ENCODE measurements at places on chromosomes 11 and 22. TPM values are rescaled to one million over a fixed set of nuclear protein-coding genes. Genes with fewer than 3 reads are reported as not detected.

- DNase-seq: no peak
Observed at GRCh38 chr11:43504316-43504950, 145.7 kb downstream of the TTC17 start.

DNA sequence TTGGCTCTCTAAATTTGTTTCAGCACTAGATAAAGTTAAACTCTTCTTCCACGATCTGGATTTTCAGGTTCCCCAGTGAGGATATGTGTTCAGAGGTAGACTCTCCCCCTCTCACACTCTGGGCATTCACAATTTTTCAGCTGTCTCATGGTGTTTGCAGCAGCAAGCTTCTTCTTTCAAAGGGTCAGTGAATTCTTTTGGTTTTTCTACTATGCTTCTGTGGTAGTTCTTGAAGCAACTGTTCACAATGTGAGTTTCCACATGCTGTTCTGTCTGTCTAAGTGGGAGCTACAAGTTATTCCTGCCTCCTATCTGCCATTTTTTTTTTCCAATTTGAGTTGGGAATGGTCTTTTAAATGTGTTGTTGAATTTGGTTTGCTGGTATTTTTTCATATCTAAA is 25.4 kb downstream of the CNTF start:
- DNase-seq: no peak

DNA sequence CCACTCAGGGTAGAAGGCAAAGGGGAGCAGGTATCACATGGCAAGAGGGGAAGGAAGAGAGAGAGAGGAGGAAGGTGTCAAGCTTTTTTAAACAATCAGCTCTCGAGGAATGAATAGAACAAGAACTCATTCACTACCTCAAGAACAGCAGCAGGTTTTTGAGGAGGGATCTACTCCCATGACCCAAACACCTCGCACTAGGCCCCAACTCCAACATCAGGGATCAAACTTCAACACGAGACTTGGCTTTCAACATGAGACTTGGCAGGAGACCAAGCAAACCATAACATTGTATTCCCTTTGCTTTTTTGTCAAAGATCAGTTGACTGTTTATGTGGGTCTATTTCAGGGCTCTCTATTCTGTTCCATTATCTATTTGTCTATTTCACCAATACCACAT is 26.9 kb upstream of the APOBEC3A start:
- DNase-seq: no peak

Gene HORMAD2
- polyA plus RNA-seq: not detected

DNA sequence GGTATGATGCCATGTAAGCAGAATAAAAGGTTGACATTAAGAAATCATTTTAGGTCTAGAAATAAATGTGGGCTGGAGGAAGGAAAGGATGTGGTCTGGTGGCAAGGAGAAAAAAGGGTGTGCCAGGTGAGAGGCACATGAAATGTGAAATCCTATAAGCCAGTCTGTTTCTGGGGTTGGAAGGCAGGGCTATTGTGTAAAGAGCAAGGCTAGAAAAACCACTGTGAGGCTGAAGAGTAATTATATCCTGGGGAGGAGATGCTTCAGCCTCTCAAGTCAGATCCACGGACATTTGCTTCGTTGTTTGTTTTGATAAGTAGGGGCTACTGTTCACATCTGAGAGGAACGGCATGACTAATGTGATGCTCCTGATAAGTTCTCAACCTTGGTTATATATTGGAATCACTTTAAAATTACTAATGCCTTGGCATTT is 77.5 kb upstream of the CTSC start:
- DNase-seq: no peak

DNA sequence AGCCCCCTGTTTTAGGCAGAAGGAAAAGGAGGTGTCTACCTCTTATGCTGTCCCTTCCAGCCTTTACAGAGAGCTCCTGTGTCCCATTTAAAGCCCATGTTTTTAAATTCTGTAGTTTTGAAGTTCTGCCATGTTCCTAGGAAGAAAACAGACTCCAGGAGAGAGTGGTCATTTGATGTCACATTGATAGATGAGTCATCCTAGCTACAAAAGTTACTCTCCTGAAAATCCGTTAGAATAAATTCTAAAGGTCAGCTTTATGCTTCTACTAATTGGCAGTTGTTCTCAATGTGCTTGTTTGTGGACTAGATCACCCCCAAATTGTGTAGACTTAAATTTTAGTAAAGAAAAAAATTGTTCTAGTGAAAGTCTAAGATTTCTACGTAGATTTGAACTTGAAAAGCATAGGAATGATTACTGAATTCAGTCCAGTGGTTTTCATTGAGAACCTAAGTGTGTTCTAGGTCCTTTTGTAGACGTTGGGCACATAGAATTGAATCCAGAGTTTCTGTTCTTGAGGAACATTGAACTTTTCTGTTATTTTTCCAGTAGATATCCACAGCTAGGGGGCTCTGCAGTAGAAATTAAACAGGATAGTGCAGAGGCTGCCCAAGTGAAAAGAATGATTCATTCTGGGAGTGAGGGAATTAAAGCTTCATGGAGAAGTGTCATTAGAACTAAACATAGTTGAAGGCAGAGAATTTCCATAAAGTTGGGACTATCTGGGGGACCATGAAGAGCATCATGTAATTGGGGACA is 140.6 kb upstream of the RASSF10 start:
- DNase-seq: no peak

- DNase-seq: no peak
Observed at GRCh38 chr11:132463295-132464002, 1068.9 kb downstream of the OPCML start.

DNA sequence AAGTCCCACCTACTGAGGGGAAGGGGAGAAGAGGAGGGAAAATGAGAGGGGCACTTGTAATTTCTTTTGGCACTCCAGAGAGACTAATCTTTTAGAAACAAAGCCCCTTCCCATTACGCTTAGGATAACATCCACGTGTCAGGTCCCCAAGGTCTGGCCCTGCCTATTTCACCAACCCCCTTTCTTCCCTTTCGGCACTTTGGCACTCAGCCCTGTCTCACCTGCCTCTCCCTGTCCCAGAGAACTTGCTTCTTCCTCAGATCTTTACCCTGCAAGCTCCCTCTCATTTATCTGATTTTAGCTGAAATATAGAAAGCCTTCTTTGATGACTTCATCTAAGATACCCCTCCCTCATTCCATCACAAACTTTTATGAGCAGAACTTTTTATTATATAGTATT is 55.5 kb downstream of the RASSF10 start:
- DNase-seq: no peak

Gene OSBP2
- 0.21 TPM for polyA plus RNA-seq

Gene TNNI2
- polyA plus RNA-seq: 11.4 TPM

Gene FOLH1
- polyA plus RNA-seq: not detected

DNA sequence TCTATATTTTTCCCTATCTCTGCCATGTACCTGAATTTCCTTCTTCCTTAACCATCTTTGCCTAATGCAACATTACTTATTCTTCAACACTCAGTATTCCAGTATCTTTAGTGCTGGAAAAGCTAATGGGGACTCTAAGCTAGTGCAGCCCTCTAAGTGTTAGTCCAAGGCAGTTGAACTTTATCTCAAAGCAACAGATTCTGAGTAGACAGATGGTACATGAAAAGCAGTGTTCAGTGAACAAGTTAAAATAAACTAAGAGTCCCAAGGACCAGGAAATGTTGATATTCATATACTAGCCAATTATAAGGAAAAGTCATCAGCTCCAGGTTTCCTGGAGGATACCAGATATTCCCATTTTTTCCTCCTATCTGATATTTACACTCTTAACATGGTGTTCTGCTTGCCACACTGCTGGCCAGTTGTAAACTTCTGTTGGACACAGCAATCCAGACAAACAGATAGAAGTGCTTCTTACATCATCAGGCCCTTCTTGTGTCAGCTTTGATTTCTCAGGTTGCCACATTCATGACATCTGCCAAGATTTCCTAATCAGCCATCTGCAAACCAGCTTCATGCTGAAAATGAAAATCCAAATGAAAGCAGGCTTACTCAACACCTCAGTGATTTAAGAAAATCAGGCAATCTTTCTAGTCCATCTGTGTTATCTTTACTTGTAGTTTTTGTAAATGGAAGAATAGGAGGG is 255.9 kb upstream of the POU2AF2 start:
- DNase-seq: peak; percentile 82

Gene KRTAP5-11
- polyA plus RNA-seq: not detected

- DNase-seq: no peak
Observed at GRCh38 chr11:105074166-105074530, 29.0 kb upstream of the CARD16 start.

GRCh38 chr11:105220121-105220520 is 80.6 kb upstream of the CARD18 start:
- peak; percentile 85 for DNase-seq

DNA sequence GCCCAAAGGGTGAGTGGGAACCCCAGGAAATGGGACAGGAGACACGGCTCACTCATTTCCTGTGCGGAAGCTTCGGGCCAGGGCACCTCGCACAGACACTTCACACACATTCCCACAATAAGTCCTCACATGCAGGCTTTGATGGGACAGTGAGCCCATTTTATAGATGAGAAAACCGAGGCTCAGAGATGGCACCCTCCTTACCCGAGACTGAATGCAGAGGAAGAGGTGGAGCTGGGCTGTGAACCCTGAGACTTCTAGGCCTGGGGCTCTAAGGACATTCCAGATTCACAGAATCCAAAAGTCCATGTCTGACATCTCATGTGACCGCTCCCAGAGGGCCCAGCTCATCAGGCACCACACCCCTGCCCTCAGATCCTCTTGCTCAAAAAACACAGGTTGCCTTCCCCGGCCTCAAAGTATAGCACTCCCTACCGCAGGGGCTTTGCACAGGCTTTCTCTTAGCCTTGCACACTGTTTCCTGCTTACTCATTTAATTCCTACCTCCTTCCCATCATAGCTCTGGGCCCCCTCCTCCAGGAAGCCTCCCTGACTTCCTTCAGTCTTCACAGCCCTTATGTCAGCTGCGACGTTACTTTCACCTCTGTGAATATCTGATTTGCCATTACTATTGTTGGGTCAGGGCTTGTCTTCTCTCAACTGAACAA is 57.1 kb upstream of the TCF20 start:
- no peak for DNase-seq

DNA sequence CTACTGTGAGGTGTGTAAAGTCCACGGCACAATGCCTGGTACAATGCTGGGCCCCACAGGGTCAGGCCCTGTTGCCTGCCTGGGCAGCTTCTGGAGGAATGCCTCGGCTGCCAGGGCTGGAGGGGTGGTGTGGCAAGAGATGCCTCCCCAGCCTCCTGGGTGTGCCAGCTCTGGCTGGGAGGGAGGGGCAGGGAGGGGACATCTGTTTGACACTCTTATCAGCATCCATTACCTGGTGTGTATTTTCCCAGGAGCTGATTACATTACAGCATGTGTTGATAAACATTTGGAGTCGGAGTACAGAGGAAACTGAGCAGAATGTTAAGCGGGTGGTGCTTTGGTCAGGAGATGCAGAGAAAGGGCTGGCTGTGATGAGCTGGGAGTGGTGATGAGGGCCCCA is 11.0 kb upstream of the NECTIN1 start:
- DNase-seq: no peak

DNA sequence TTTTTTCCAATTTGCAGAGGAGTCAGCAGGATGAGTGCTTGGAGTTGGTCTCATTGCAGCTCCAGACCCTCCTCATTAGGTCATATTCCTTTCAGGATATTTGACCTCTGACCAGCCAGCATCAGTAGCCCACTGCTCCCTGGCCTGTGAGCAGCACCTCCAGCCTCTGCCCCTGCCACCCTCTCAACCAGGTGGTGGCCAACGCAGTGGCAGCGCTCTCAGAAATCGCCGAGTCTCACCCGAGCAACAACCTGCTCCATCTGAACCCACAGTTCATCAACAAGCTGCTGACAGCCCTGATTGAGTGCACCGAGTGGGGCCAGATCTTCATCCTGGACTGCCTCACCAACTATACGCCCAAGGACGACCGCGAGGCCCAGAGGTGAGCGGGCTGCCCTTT is 27.0 kb downstream of the C22orf42 start:
- DNase-seq: no peak

Gene RFPL2
- 0.22 TPM for polyA plus RNA-seq

GRCh38 chr11:124748481-124749343 is 3.3 kb downstream of the VSIG2 start:
- DNase-seq: peak; percentile 50

Measured in CD14-positive monocyte (primary cell).